GM12891 (cell line): ENCODE measurements at places on chromosomes 12 and 14.

GRCh38 chr14:75063013-75063412 lies 811 bp downstream of the ACYP1 start:
- no peak for DNase-seq

DNA sequence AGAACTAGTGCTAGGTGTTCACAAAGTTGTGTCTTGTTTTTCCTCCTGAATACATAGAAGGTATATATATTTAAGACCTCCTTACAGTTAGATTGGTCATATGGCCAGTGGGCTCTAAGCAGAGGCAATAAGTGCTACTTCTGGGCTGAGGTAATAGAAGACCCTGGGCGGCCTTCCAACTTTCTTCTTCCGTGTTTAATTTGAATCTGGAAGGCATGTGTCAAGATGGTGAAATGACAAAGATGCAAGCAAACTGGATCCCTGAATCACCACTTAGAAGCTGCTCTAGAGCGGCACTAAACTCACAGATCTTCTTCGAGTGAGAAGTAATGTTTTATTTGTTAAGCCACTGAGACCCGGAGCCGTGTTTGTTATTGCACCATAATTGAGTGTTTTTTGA lies 201.0 kb upstream of the GZMB start:
- DNase-seq: no peak

GRCh38 chr12:16586350-16587109 lies 19.4 kb downstream of the LMO3 start:
- DNase-seq: no peak

DNA sequence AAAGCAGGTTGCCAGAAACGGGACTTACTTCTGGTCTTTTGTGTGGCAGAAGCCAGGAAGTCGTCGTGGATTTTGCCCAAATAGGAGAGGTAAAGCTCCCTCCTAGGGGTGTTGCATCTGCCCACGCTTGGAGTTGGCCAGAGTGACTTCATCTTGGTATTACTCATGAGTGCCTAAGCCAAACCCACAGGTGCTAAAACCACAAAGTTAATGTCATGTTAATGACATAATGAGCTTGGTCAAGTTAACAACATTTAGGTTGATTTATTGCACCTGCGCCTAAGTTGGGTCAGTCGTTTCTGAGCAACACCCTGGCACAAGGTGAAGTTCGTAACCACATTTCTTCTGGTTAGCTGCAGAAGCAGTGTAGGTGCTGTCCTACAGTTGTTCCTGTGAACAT lies 225.2 kb downstream of the FUT8 start:
- peak; percentile 32 for DNase-seq

DNA sequence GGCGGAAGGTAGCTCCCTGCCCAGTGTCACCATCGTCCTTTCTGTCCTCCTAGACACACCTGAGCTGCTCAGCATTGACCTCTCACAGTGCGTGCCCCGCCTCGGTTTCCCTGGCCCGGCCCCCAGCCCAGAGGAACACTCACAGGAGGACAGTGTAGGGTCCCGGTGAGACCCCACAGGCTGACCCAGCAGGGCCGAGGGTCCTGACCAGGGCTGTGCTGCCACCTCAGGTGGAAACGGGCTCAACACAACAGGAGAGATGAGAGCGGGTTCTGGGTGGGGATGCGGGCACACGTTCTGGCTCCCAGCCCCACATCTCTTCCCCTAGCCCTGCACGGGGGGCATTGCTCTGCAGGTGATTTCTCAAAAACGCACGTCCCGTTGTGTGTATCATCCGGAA lies 98.1 kb downstream of the PIWIL1 start:
- DNase-seq: no peak

- no peak for DNase-seq
Measured at GRCh38 chr12:66963901-66964300, 285.0 kb upstream of the GRIP1 start.

DNA sequence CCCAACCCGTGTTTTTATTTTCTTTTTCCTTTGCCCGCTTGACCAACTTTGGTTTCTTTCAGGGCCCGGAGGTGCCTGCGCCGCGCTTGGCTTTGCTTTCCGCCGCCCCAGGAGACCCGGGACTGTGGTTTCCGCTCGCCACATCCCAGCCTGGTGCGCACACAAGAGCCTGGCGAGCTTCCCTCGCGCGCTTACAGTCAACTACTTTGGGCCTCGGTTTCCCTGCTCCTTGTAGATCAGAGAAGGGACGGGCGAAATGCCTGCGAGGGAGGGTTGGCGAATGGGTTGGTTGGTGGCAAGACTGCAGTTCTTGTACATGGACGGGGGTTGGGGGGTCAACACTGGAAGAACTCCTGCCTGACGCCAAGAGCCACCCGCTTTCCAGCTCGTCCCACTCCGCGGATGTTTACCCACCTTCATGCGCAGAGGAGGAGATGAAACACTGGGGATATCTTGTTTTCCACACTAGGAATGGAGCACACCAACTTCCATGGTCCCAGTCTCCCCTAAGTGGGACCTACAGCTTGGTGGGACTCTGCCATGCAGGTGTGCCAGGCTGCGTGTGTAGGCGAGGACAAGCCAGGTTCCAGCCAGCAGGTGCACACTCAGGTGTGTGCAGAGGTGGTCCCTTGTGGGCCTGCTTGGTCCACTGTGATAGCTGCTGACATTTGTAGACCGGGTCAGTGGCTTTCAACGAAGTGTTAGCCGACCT lies 16.6 kb upstream of the TBX3 start:
- no peak for DNase-seq

DNA sequence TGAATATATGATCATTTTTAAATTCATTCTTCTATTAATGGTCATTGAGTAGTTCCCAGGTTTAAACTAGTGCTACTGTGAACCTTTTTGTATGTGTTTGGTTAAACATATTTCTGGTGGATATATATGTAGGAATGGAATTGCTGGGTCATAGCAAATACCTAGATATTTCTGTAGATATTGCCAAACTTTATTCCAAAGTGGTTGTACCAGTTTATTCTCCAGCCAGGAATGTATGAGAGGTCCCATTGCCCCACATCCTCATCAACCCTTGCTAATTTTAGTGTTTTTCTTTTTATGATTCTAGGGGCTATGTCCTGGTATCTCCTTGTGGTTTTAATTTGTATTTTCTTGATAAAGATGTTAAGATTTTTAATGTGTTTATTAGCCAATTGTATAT lies 3.1 kb downstream of the VEZT start:
- no peak for DNase-seq
